ENCODE measurements at places on chromosomes 1 and 21.

- DNase-seq, result no peak
Observed at GRCh38 chr1:81573458-81573857, 227.3 kb upstream of the ADGRL2 start.

DNA sequence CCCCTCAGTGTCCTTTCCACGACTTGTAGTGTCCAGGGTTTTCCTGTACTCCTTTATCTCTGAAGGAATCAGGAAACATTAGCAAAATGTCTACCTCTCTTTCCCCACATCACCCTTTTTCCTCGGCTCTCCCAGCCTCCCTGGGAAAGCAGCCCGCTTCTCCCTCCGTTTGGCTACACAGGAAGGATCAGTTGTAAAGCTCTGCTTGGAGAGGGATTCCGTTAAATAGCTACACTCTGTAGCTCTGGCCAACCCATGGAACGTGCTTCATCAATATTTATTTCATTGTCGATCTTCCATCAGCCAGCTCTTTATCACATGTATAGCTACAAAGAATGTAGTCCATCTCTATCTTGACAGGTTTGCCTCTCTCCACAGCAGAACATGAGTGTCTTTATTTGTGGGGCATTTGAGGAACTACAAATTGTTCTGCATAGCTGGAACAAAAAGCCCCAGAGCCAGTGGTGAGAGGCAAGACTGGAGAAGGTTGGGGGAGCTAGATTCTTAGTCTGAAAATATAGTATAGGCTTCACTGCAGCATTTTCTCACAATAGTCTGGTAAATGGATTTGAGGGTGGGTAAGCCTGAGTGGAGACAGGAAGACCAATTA lies 191.8 kb downstream of the SLC35F3 start:
- DNase-seq, result no peak

DNA sequence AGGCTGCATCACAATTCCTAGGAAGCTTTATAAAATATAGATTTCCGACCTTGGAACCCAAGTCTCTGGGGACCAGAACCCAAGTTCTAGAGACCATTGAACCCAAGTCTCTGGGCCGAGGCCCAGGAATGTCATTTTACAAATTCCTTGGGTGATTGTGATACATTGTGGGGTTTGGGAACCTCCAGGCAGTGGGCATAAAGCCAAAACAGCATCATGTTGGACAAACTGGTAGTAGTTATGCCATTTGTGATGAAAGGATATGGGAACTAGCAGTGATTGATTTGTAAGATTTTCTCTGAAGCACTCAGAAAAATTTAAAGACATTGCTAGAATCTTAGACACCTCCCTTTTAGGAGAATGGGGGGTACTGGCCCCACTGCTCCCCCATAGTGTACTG lies 160.2 kb downstream of the HIVEP3 start:
- no peak for DNase-seq

GRCh38 chr1:185463011-185463410 lies 146.0 kb upstream of the IVNS1ABP start:
- no peak for DNase-seq

GRCh38 chr1:246566813-246567645 lies 773 bp downstream of the CNST start:
- peak; percentile 17 for DNase-seq

GRCh38 chr21:27371975-27372331 lies 405.1 kb upstream of the ADAMTS5 start:
- no peak for DNase-seq

DNA sequence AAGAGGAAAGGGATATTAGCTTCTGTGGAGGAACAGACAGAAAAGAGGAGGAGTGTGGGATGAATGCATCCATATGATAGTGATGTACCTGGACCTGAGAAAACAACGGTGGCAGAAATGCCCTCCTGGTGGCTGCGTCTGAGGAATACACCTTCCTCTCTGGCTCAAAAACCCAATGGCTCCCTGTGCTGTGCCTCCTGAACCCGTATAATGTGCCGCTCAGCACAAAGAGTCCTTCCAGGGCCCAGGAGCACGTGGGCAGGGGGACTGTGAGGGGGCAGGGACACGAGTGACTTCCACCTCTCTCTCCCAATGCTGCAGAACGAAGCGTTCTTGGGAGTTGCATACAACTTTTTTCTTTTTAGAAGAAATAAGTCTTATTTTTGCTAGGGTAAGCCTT lies 31.2 kb downstream of the IRF2BP2 start:
- no peak for DNase-seq

- no peak for DNase-seq
Observed at GRCh38 chr1:230124186-230125128, 57.4 kb downstream of the GALNT2 start.

DNA sequence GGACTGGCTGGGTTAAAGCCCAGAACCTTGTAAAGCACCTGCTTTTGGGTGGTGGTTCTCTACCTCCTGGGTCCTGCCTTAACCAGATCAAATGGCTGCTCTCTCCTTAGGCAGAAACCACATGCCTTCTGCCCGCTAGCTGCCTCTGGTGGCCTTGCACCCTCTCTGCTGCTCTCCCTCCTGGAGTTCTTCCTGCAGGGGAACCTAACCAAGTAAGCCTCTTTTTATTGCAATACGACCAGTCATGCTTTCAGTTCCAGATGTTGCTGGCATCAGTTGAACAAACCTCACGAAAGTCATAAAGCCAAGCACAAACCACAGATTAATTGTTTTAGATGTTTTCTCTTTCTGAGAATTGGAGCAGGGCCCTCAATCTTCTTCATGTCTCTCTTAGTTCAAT lies 118.9 kb downstream of the GDAP2 start:
- DNase-seq, result no peak

DNA sequence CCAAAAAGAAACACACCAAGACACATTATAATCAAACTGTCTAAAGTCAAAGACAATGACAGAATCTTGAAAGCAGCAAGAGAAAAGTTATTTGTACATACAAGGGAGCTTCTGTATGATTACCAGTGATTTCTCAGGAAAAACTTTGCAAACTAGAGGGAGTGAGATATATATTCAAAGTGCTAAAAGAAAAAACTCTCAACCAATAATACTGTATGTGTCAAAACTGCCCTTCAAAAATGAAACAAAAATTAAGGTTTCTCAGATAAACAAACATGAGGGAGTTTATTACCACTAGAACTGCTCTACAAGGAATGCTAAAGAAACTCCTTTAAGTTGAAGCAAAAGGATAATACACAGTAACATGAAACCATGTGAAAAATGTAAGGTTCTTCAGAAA lies 79.4 kb downstream of the LBR start:
- DNase-seq, result no peak

DNA sequence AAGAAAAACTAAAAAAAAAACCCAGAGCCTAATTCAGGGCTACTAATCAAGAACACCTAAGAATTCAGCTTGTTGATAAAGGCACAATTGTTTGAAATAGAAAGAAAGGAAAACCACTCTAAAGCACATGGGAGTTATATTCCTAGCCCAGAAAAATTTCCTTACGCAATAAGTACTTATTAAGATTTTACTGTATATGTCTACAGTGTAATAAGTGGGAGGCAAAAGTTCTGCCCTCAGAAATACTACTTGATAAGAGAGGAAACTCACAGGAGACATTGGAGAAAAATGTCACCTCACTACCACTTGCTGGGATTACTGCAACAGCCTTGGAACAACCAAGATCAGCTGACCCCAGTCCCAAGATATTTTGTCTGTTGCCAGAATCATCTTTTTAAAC lies 66.1 kb downstream of the IARS2 start:
- no peak for DNase-seq

GRCh38 chr1:241702442-241703373 lies 50.6 kb downstream of the WDR64 start:
- no peak for DNase-seq

GRCh38 chr1:89627596-89627962 lies 5.3 kb upstream of the LRRC8C start:
- no peak for DNase-seq

DNA sequence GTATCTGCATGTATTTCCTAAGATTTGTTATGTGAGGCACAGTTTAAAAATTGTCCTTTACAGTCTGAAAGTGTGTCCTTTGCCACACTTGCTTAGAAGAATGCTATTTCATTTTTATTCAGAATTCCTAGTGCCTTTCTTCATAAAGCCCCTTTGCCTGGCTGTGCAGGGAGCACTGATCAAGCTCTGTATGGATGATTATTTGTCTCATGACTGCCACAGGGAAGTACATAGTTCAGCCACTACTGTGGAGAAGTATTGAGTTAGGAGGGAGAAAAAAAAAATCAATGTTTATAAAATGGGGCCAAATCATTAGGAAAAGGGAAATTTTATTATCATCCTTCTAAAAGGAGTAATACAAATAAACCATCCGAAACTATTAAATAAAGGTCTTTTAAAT lies 51.4 kb downstream of the LHX4 start:
- no peak for DNase-seq

- DNase-seq, result no peak
Observed at GRCh38 chr1:243470502-243470901, 214.7 kb downstream of the SDCCAG8 start.

- no peak for DNase-seq
Observed at GRCh38 chr1:17292299-17293160, 15.5 kb upstream of the PADI4 start.

DNA sequence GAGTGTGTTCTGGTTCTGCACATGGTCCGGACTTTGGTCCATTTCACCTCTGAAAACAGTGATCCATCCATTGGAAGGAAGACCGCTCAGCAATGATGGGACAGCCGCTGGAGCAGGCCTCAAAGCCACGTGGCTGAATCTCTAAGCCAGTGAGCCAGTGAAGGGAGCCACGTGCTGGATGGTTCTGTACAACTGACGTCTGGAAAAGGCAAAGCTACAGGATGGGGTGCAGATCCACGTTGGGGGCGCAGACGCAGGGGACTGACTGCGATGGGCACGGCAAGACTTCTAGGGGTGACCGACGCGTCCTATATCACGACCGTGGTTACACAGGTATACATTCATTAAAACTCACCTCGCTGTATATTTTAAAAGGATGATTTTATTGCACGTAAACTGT lies 10.2 kb upstream of the ARHGEF16 start:
- DNase-seq, result no peak

- DNase-seq, result no peak
Observed at GRCh38 chr1:169945181-169945580, 51.5 kb upstream of the SCYL3 start.

- DNase-seq, result no peak
Observed at GRCh38 chr21:41665766-41666595, 100.9 kb downstream of the RIPK4 start.

GRCh38 chr21:44492567-44493385 lies 37.5 kb downstream of the LRRC3 start:
- no peak for DNase-seq

DNA sequence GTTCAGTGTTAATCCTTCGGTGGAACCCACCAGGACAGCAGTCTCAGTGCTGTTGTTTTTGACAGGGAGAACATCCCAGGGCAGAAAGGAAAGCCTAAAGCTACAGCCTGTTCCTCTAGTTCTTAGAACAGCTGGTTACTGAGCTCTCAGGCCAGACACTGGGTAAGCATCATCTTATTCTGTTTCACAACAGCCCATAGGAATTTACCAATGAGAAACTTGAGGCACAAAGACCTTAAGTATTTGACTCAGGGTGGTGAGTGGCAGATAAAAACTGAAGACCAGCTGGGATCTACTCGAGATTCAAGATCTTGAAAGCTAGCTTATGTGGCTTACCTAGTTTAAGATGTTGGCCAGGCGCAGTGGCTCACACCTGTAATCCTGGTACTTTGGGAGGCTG lies 9.4 kb upstream of the NEK2 start:
- no peak for DNase-seq

DNA sequence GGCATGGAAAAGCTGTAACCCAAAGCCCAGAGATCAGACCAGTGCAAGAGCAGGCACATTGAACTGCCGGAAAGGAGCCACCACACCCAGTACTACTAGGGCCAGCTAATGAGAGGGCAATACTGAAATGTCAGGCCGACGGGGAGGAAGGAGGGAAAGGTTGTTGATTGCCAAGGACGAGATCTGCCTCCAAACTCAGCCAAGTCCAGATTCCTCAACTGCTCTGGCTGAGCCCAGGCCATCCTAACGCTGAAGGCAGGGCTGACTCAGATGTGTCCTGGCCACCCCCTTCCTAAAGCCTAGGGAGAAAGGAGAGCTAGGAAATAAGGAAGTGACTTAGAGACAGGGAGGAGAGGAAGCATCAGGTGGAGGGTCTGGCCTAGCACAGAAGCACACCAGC lies 42.1 kb upstream of the IPO9 start:
- DNase-seq, result no peak

- no peak for DNase-seq
Observed at GRCh38 chr21:13854638-13855037, 245.1 kb downstream of the POTED start.

DNA sequence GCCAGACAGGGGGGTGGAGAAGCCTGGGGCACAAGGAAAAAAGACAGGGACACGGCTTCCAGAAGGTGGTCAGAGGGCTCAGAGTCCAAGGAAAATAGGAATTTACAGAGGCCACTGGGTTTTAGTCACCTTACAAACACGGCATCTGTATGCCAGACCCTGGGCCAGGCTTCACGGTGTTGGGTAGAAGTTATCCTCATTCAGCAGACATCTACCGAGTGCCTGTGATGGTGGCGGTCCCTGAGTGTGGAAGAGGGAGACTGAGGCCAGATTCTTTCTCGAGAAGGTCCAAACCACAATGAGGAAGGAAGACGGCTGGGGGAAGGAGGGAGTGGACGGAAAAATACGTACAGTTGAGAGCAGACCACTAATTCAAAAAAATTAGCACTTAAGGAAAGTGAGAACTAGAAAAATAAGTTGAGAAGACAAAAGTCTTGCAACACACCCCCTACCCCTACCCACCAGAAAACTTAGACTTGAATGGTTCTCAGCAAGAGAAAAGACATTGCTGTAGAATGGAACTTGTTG lies 864 bp upstream of the BTG2 start:
- no peak for DNase-seq

DNA sequence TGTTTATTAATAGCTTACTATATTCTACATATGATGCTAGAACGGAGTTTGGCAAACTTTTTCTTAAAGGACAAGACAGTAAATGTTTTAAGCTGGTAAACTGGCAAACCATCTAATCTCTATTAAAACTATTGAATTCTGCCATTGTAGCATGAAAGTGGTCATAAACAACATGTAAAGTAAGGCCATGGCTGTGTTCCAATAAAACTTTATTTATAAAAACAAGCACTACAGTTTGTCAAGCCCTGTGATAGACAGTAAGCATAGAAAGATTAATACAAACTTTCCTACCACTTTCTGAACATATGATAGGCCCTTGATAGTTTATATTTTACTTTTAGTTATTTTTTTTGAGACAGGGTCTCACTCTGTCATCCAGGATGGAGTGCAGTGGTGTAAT lies 22.4 kb downstream of the PEA15 start:
- DNase-seq, result no peak

- no peak for DNase-seq
Observed at GRCh38 chr1:111732718-111733117, 6.5 kb downstream of the INKA2 start.

DNA sequence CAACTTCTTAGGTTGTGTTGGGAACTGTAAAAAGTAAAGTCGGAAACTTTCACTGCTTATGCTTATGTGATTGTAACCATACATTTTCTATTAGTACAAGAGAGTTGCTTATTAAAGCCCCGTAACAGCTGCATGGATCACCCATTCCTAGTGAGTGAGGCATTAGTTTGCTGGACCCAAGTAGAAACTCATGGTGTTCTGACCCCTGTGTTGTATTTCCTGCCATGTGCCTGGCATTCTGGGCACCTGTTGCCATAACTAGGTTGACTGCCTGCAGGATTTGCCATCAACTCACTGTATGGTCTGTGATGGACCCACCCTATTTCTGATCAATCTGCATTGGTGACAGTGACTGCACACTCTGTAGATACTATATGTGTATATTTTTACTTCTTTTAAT lies 173.0 kb downstream of the PGBD5 start:
- no peak for DNase-seq

Measured in stimulated activated CD8-positive, alpha-beta memory T cell treated with anti-CD3 and anti-CD28 coated beads, Interleukin-4, amount 100 ng/mL, for 1 hour (primary cell).